Uterus (tissue), 4 donors: ENCODE measurements at places on chromosomes 4 and X.
A peak's percentile ranks its signal among the peaks of the same experiment; 100 is the strongest.

DNA sequence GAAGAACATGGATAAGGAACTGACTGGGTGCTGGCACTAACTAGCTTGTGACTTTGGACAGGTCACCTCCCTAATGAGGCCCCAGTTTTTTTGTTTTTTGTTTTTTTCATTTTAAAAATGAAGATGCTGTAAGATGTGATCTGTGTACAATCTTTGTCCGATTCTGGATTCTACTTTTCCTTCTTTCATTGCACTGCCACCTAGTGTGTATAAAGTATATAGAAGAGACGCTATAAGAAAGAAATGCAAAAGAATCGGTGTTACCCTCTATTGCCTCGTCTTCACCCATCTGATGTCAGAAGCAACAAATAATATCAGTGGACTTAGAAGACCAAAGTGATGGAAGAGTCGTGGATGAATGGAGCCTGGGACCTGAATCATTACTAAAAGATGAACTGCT is 58.6 kb upstream of the P2RY10 start:
- no peak for DNase-seq

GRCh38 chr4:164212714-164213113 is 541.2 kb upstream of the SMIM31 start:
- no peak for DNase-seq

GRCh38 chr4:158192439-158193158 is 17.7 kb upstream of the TMEM144 start:
- no peak for DNase-seq

GRCh38 chr4:184472614-184473498 is 1.5 kb downstream of the IRF2 start:
- peak; percentile 70 for DNase-seq
